ENCODE measurements at places on chromosomes 16 and 17.

GRCh38 chr17:8803531-8804420 is 4.6 kb upstream of the MFSD6L start:
- DNase-seq = no peak

GRCh38 chr16:68005786-68006286 is 6.6 kb upstream of the DPEP2 start:
- no peak for DNase-seq

DNA sequence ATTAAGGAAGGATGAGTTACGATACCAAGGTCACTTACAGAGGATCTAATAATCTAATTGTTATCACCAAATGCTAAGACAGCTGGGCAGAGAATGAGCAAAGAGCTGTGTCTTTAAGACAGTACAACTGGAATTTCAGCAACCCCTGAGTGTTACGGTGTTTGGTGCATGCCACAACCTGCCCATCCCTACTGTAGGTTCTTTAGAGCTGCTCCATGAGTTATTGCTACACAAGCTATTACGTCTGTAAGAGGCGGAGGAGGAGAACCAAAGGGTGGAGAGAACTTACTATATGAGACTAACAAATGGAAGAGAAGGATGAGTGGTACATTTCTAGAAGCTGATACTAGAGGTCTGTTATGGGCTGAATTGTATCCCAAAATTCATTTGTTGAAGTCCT is 14.2 kb upstream of the C17orf78 start:
- DNase-seq = no peak

- DNase-seq = no peak
Measured at GRCh38 chr16:21990381-21990944, 10.5 kb downstream of the PDZD9 start.

- DNase-seq = no peak
Measured at GRCh38 chr16:52077607-52078006, 469.3 kb downstream of the TOX3 start.

DNA sequence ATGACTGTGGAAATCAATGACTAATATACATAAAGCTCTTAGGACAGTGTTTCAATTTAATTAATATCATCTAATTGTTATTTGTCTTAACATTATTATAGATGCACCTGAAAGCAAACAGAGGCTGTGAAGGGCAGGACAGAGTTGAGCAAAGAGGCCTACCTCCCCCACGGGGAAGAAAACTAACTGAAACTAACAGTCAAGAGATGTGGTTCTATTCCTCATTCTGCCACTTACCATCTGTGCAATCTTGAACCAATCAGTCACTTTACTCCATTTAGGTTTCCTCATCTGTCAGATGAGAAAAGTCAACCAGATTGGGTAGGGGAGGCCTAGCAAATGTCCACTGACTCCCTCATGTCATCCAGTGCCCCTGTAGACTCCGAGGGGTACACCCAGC is 59.1 kb downstream of the C17orf67 start:
- no peak for DNase-seq

DNA sequence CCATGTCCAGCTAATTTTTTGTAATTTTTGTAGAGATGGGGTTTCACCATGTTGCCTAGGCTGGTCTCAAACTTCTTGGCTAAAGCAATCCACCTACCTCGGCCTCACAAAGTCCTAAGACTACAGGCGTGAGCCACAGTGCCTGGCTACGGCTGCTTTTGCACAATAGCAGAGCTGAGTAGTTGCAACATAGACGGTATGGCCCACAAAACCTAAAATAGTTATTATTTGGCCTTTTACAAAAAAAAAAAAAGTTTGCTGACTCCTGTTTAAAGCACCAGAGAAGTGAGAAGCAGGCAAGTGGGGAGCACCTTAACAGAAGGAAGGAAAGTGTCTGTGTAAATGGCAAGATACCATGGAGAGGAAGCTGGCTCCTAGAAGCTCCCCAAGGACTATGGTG is 5.3 kb upstream of the HSF5 start:
- no peak for DNase-seq

DNA sequence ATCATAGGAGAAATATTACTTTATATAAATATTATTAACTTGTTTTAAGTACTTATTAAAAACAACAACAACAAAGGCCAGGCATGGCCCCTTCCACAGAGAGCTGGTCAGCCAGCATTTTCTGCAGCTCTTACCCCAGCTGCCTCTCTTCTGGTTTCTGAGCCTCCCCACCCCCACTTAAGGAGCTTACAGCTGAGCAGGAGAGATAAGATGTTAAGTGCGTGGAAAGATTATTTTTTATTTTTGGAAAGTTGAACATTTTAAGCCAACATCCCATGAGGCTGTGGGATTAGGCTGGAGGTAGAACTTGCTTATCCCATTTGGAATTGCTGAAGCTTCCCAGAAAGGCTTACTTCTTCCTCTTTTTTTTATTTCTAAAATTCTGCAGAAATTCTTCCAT is 401.2 kb downstream of the SEC14L1 start:
- no peak for DNase-seq

- DNase-seq = no peak
Measured at GRCh38 chr17:12974005-12974531, 43.8 kb downstream of the ELAC2 start.

GRCh38 chr16:80997964-80998620 is 8.6 kb downstream of the CMC2 start:
- DNase-seq = no peak

GRCh38 chr17:39800540-39800939 is 62.8 kb downstream of the GRB7 start:
- no peak for DNase-seq

GRCh38 chr16:87692756-87693155 is 73.0 kb downstream of the KLHDC4 start:
- DNase-seq = no peak

DNA sequence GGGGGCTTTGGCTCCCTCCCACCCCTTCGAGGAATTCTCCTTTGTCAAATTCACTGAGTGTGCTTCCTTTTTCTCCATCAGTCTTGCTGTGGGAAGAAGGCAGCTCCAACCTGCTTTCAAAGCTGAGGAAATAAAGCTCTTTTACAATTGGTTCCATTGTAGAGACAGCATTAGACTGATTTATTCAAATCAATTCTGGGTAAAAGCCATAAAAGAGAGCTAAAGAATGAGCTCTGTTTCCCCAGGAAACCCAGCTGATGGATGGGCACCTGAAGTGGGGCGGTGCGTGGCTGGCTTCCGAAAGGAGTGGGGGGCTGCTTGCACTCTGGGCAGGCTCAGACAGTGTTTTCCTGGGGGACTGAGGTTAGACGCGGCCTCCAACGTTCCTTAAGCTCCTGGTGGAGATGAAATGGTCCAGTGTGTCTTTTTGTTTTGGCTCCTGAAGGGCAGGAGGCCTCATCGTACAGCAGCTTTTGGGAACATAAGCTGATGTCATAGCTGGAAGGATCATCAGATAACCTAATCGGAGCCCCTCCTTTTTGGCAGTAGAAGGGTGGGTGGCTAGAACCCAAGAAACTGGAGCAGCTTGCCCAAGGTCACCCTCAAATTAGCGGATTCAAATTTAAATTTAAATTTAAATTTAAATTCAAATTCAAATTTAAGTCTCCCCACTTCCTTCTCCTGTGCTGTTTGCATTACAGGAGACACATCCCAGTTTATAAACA is 128.5 kb upstream of the EEF2KMT start:
- no peak for DNase-seq

DNA sequence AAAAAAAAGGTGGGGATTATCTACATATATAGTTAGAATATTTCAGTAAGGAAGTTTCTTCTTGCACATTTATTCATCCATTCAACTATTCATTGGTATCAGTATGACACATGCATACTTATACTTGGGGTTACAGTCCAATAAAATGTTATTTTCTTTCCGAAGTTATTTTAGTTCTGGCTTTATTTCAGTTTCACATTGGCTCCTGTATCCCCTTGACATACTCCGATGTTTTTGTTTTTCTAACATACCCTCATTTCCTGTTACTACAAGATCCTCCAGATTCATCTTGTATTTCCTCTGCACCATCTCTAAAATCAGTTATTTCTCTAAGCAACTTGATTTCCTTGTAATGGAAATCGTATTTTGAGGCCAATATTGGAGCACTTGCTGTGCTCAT is 435.5 kb upstream of the MON1B start:
- no peak for DNase-seq

DNA sequence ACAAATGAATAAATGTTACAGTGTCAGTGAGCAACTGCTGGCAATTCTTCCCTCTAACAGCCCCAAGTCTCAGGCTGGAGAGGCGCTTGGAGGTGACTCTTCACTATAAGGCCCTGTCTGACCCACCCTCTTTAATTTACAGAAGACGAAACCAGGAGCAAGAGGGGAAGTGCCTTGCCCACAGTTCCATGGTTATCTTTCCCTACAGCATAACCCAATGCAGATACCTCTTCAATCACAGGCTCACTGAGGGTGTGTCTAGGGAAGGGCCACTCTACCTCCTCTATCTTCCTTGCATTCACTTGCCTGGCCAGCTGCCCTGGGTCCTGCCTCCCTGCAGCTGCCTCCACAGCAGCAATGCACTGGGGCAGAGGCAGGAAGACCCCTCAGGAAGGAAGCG is 9.6 kb upstream of the N4BP1 start:
- no peak for DNase-seq

GRCh38 chr17:6901086-6901485 is 69.6 kb upstream of the TEKT1 start:
- DNase-seq = no peak

DNA sequence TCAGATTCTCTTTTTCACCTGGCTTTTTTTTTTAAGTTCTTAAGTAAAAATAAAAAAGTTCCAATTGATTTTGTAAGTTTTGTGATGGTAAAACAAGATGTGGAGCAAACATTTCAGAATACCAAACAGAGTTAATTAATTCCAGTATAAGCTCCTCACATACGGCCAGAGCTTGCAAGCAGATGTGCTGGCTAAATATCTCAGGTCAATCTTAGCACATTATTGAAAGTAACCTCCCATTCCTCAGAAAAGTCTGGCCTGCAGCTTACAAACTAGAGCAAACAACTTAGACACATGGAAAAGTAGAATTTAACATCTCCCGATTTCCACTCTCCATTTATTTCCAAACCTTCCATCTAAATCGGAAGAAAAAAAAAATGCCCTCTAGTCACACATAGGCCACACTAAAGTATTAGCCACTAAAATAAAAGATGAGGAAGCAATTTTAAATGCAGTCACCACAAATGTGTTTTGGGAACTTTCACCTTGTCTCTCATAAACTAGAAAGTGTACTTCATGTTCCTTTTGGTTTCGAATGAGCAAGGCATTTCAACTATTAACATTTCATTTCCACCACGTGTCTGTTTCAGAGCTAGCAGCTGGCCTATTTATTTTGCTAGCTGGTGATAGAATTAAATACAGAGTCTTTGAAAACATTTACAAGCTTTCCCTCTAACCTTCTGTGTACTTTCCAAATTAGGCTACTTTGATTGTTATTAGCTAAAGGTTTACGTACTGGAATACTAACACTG is 143.3 kb downstream of the STX8 start:
- DNase-seq = peak; percentile 22

DNA sequence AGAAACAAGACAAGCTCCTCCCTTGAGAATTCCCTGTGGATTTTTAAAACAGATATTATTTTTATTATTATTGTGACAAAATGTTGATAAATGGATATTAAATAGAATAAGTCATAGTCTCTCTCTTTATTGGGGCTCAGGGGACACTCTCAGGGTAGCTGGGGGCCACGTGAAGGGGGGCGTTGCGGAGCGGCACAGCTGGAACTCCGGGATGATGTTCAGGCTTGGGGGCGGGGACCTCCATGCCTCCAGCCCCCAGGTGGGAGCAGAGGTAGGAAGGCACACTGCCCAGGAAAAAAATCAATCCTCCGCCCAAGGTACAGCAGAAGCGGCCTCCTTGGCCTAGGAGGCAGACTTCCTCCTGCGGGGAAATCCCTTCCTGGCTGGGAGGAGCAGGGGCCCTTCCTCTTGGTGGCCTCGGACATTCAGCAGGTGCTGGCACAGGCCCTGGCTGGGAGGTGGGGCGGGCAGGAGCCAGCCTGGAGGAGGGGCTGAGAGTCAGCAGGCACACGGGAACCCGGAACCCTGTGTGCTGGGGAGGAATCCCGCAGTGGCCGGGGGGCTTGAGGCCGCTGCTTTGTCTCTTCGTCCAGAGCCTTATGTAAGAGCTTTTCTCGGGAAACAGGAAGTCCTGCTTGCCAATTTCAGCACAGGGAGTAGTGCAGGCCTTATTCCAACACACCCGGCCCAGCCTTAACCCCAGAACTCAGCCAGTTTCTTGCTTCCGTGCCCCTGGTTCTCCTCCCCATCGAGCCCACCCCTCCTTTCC is 591 bp upstream of the TNFSF13 start:
- no peak for DNase-seq

- no peak for DNase-seq
Measured at GRCh38 chr16:26261621-26262020, 569.9 kb downstream of the HS3ST4 start.

- DNase-seq = no peak
Measured at GRCh38 chr17:50184611-50185398, 16.6 kb downstream of the COL1A1 start.

DNA sequence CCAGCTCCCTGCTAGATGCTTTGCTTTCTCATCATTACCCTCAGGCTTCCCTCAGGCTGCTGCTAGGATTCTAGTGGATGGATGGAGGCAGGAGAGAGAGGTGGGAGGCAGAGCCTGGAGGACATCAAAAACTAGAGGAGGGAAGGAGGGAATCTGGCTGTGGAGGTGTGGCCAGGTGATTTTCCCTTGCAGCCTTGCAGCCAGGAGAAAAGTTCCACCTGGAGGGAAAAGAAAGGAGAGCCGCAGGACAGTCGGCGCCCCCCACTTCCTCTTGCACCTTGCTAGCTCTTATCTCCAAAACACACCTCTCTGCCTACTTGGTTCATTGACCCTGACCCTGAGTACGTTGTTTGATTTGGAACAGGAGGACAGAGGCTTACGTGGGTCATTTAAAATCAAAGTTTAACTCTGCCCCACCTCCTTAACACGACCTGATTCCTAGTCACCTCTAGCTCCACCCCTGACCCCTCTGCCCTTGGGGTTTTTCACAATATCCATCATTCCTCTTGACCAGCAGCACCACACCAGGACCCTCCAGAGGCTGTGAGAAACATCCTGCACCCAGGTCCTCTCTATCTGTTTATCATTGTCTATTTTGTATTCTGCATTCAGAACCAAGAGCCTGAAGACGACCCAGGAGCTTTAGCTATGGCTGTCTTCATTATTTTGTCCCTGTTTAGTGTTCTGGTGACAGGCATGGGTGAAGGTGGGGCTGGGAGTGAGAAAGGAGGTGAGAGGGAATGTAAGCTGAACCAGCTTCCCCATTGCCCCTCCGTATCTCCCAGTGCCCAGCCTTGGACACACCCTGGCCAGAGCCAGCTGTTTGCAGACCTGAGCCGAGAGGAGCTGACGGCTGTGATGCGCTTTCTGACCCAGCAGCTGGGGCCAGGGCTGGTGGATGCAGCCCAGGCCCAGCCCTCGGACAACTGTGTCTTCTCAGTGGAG is 15.9 kb downstream of the AOC3 start:
- DNase-seq = no peak

DNA sequence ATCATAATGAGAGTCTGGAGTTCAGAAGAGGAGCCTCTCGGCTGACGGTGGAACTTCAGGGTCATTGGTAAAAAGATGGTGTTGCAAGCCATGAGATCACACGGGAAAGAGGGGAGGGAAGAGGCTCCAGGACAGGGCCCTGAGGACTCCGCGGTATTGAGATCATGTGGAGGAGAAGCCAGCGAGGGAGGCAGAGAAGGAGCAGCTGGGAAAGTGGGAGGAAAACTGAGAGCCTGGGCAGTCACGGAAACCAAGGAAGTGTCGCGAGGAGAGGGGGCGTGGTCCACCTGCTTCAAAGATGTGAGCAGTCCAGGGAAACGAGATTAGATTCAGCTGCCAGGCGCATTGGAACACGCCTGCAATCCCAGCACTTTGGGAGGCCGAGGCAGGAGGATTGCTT is 27.7 kb upstream of the SBK1 start:
- DNase-seq = no peak

All from fibroblast of skin of left quadriceps (primary cell).